ENCODE measurements at places on chromosomes 5 and 9.

DNA sequence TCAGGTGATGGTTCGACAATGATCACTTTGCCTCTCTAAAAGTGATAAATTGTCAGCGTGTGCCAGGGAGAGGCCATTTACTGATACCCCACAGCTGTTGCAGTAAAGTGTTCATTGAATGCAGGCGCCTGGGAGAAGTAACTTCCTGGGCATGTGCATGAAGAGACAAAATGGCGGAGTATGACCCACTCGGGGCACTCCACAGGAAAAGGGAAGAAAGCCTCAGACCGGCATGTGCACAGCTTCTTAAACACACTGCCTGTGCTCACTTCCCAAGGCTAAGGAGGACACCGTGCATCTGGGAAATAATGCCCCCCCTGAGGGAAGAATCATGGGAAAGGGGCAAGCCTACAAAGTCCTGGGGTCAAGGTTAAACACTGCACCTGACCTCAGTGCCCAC, 329.5 kb downstream of the ICE1 start:
- DNase-seq: no peak

GRCh38 chr5:72817671-72818266, 1.3 kb downstream of the TNPO1 start:
- DNase-seq: no peak

DNA sequence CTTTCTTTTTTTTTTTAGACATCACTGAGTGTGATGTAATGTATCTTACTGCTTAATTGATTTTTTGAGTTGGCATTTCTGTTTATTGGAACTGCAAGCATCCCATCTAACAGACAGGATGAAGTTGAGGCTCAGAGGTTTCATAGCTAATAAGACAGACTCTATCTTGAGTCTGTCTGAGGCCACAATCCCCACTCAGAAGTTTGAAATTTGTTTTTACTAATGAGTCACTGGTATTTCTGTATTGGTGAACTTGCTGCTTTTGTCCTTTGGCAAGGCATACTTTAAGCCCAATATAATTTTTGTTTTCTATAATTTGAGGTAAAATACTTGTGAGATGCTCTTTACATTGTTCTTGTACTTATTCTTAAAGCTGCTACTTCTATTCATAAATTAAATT, 491.2 kb downstream of the PSAT1 start:
- DNase-seq: no peak

- DNase-seq: no peak
These were observed 101.4 kb downstream of the ARHGAP26 start for GRCh38 chr5:142871363-142872193.

DNA sequence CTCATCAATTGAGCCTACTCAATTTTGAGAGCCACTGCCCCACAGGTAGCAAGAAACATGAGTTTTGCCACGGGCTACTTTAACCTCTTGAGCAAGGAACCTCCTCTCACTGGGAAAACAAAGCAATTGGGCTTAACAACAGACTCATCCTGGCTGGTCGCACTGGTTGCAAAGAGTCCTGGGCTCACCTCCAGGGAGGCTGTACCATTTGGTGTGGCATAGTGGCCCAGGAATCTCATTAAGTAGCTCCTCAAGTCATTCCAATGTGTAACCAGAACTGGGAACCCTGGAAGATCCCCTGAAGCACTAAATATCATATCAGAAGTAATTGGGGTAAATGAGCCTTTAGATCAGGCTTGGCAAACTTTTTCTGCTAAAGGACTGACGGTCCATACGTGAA, 78.5 kb downstream of the MYO10 start:
- DNase-seq: no peak

DNA sequence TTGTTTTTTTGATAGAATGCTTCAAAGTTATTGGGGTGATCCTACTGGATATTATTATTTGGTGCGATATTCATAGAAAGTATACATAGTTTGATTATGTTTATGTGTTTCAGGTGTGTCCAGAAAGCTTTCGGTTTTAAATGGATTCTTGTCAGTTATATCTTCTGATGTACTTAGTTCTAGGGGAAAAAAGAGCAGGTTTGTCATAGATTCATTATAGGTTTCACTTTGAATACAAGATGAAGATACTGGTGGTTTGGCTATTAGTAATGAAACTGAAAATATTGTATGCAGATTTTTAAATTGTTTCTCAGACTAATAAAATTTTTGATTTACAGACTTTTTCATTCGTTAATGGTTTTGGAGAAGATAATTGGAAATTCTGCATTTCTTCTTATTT, 98.9 kb downstream of the MAN2A1 start:
- DNase-seq: no peak

GRCh38 chr9:94554078-94554438, 825 bp upstream of the PCAT7 start:
- no peak for DNase-seq

- no peak for DNase-seq
These were observed 11.2 kb upstream of the CCDC152 start for GRCh38 chr5:42745426-42745825.

GRCh38 chr9:91898451-91899218, 51.4 kb downstream of the ROR2 start:
- no peak for DNase-seq

- no peak for DNase-seq
These were observed 1.3 kb downstream of the RAB14 start for GRCh38 chr9:121200356-121200755.

- DNase-seq: no peak
These were observed 147.5 kb downstream of the GNAQ start for GRCh38 chr9:77883846-77884771.

DNA sequence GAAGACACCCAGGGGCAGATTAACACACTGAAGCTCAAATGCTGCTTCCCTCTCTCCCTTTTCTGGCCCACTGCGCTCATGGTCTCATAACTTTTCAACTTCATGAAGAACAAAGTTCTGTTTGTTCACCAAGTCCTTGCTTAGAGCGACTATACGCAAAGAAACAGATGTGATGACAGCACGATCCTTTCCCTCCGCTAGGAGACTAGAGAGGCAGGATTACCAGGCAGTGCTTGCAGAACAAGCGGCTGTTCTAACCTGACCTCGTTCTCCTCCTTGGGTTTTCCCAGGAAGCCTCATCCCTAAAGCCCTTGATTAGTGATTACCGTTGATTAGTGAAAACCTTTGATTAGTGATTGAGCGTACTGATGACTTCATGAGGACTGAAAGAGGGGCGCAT, 649.9 kb downstream of the IRX1 start:
- no peak for DNase-seq

- DNase-seq: no peak
These were observed 76.0 kb downstream of the FCHO2 start for GRCh38 chr5:73031839-73032238.

GRCh38 chr5:14332746-14333145, 189.6 kb downstream of the TRIO start:
- DNase-seq: no peak

DNA sequence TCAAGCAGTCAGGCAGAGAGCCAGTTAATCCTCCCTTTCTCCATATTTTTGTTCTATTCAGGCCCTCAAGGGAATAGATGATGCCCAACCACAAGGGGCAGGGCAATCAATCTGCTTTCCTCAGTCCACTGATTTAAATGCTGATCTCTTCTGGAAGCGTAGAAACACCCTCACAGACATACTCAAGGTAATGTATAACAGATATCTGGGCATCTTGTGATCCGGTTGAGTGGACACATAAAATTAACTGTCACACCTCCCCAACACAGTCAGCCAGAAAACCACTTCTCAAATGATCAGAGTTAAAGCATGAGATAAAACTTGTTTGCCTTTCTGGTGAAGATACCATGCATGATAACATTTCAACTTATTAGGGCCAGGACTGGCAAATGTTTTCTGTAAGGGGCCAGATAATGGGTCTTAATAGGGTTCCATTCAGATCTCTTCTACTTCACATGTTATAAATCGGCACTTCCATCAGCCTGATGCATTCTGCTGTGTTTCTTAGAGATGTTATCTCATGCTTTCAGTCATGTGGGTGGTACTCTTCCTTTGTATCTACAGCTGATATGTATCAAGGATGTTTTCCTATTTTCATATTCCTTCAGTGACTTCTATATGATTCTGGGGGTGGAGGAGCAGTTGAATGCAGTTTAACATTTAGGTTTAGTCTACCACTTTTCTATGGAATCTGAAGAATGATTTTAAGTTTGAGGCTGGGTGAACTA, 58.9 kb upstream of the CNTLN start:
- DNase-seq: no peak

- no peak for DNase-seq
These were observed 93.1 kb downstream of the OLFM1 start for GRCh38 chr9:135180586-135180985.

- no peak for DNase-seq
These were observed 4.0 kb downstream of the ZBED3 start for GRCh38 chr5:77083088-77083487.

- DNase-seq: no peak
These were observed 1.0 kb upstream of the PANK3 start for GRCh38 chr5:168580227-168580508.

DNA sequence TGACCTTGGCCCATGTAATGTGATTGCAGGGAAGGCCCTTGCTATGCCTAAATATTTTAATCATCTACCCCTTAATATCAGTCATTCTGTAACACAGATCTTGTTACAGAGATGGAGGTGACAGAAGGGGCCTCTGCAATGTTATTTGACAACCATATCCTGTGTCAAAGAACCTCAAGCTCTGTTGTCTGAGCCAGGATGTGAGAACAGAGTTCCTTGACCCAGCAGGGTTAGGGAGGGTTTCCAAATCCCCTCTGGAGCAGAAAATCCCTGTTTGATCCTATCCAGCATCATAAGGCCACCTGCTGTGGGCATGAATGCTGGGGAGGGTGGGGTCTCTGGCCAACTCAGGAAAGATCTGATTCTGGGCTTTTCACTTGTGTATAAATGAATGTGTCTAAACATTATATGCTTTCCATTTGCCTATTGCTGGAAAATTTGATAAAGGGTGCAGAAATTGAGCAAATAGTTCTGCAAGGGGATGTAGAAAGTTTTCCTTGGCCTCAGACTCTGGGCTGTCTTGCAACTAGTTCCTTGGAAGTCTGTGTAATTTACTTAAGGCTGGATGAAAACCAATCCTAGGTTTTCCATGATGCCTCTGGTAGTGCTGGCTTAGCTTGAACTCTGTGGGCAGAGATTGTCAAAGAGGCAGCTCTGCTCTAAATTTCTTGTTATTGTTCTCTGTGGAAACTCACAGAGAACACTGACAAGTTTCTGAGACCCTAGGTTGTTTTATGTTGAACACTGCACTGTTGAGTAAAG, 71.0 kb downstream of the PGM5 start:
- DNase-seq: no peak

GRCh38 chr9:15531380-15531779, 20.6 kb upstream of the PSIP1 start:
- DNase-seq: no peak

- DNase-seq: no peak
These were observed 1.0 kb upstream of the EFNA5 start for GRCh38 chr5:107671742-107672210.

- DNase-seq: no peak
These were observed 81.6 kb downstream of the TLE1 start for GRCh38 chr9:81607593-81608288.

GRCh38 chr5:57221049-57221568, 47.2 kb downstream of the GPBP1 start:
- DNase-seq: no peak

DNA sequence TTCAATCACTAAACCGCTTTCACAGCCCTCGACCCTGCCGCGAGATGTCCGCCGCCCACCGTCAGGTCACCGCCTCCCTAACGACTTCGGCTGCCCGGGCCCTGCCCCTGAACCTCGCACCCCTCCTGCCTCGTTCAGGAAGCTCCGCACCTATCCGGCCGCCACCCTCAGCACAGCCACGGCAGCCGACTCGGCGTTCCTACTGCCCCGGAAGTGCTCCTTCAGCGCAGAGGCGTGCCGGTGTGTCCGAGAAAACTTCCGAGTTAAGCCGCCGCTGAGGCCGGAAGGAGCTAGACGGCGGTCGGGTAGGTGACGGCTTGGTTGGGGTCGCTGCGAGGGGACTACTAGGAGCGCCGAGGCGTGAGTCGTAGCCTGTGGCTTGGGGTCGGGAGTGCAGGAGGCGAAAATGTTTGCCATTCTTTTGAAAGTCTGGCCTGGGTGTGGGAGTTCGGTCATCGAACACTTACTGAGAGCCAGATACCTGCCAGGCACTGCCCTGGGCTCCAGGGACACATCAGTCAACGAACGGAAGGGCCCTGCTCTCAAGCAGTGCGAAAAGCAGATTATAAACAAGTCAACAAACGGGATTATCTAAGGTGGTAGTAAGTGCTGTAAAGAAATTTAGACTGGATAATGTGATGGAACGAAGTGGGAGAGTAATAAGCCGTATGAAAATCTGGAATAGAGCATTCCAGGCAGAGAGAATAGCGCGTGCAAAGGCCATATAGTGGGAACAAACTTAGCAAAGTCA, at the start of the genes FAM114A2 and MFAP3:
FAM114A2 (minus strand) TSS at position 204 of the 751 bp plus-strand sequence. CDS start 3,957 bp downstream, outside the sequence.
MFAP3 (plus strand) TSS at position 261 of the 751 bp plus-strand sequence. CDS start 10,756 bp downstream, outside the sequence.
- peak; percentile 84 for DNase-seq

- no peak for DNase-seq
These were observed 108.5 kb upstream of the IQGAP2 start for GRCh38 chr5:76294573-76294972.

Measured in stimulated activated CD4-positive, alpha-beta T cell treated with anti-CD3 and anti-CD28 coated beads, Interleukin-15, amount 100 ng/mL, for 48 hours (primary cell).